Central memory CD8-positive, alpha-beta T cell (primary cell): ENCODE measurements at places on chromosomes 7 and 10.

- peaks cover 17% of the 10 kb centered on the region for H3K4me1 ChIP-seq
- no peak overlapping the region for H3K4me3 ChIP-seq
- H3K27ac ChIP-seq = no peak overlapping the region
- no peaks in the 10 kb centered on the region for H3K27me3 ChIP-seq
- H3K36me3 ChIP-seq = peaks cover 23% of the 10 kb centered on the region
- DNase-seq = no peak
These were observed 142.7 kb downstream of the KMT2E start for GRCh38 chr7:105156731-105157130.

DNA sequence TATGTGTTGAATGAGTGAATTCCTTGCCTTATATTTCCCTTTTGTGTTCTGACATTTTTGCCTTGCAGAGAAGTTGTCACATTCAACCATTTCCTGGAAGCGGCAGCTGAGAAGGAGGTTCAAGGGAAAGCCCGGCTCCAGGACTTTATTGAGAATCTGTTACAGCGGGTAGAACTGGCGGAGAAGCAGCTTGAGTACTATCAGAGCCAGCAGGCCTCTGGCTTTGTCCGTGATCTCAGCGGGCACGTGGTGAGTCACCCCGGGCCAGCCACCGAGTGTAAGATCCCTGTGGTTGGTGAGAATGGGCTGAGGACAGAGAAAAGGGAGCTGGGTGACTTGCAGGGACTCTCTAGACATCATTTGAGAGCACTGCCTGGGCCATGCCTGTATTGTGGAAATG lies 14.2 kb downstream of the ZNF365 start:
- no peak overlapping the region for H3K4me3 ChIP-seq
- no peak for DNase-seq
- no peaks in the 10 kb centered on the region for H3K27me3 ChIP-seq
- H3K27ac ChIP-seq = no peak overlapping the region
- peaks cover 36% of the 10 kb centered on the region for H3K4me1 ChIP-seq

DNA sequence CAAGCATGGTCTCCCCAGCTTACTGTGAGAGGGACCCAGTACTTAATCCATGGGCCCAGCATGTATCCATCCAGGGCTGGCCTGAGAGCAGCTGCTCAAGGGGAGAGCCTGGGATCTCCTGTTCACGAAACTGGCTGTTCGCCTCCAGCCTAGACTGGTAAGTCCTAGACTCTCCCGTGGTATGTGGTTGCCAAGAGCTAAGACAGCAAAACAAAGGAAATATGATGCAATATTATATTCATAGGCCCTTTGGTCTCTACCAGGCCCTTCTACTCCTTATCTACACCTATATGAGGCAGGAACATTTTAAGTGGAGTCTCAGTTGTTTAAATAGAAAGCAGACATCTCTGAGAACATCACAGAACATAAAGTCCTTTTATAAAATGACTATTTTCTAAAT lies 28.9 kb upstream of the STK17A start:
- peaks cover 11% of the 10 kb centered on the region for H3K4me1 ChIP-seq
- H3K27ac ChIP-seq = no peak overlapping the region
- DNase-seq = no peak
- H3K36me3 ChIP-seq = no peaks in the 10 kb centered on the region
- H3K4me3 ChIP-seq = no peak overlapping the region

- no peak overlapping the region for H3K4me3 ChIP-seq
- H3K27ac ChIP-seq = no peak overlapping the region
- no peak for DNase-seq
- H3K4me1 ChIP-seq = no peaks in the 10 kb centered on the region
- H3K27me3 ChIP-seq = no peaks in the 10 kb centered on the region
- peaks cover 8% of the 10 kb centered on the region for H3K36me3 ChIP-seq
These were observed 177.0 kb downstream of the PRKAG2 start for GRCh38 chr7:151699928-151700319.

GRCh38 chr7:95817866-95818640 lies 45.7 kb downstream of the DYNC1I1 start:
- H3K4me1 ChIP-seq = no peaks in the 10 kb centered on the region
- DNase-seq = no peak
- H3K36me3 ChIP-seq = no peaks in the 10 kb centered on the region
- H3K4me3 ChIP-seq = no peak overlapping the region
- no peak overlapping the region for H3K27ac ChIP-seq
- H3K27me3 ChIP-seq = no peaks in the 10 kb centered on the region

DNA sequence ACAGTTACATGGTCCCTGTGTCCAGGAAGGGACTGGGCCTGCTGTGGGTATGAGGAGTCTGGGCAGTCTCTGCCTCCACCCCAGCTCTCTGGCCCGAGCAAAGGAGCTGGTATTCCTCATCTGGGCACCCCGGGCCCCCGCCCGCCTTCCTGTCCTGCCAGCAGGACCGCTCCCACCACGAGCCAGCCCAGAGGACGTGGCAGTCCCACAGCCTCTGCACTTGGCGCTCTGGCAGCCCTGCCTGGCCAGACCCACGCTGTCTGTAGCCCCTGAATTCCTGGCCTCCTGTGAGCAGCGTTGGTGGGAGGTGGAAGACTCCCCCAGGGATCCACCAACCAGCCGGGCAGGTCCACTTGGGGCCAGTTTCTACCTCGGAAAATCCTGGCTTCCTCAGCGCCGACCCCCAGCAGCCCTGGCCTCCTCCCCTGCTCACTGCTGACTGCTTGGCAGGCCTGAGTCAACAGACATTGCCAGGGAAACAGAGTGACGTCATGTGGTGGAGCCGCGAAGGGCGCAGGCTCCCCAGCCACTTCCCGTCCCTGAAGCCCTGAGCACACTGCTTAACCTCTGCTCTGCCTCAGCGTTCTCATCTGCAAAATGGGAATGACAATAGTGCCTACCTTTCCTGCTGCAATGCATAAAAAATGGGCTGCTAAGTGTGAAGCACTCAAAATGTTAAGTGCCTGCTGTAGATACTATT lies 21.6 kb upstream of the LIMK1 start:
- H3K27ac ChIP-seq = peak overlapping the region; percentile 98
- peaks cover 5% of the 10 kb centered on the region for H3K36me3 ChIP-seq
- peaks cover 6% of the 10 kb centered on the region for H3K4me1 ChIP-seq
- DNase-seq = peak; percentile 49

- DNase-seq = no peak
- peaks cover 11% of the 10 kb centered on the region for H3K36me3 ChIP-seq
- H3K4me1 ChIP-seq = peaks cover 21% of the 10 kb centered on the region
- H3K4me3 ChIP-seq = no peak overlapping the region
- H3K27me3 ChIP-seq = no peaks in the 10 kb centered on the region
These were observed 3.0 kb upstream of the JAZF1 start for GRCh38 chr7:28183627-28184026.

- H3K27ac ChIP-seq = no peak overlapping the region
- no peak for DNase-seq
- H3K27me3 ChIP-seq = no peaks in the 10 kb centered on the region
- no peaks in the 10 kb centered on the region for H3K36me3 ChIP-seq
These were observed 307.1 kb downstream of the MTERF1 start for GRCh38 chr7:91573405-91573804.

GRCh38 chr7:96238976-96239766 lies 82.7 kb downstream of the SLC25A13 start:
- no peak overlapping the region for H3K4me3 ChIP-seq
- no peaks in the 10 kb centered on the region for H3K36me3 ChIP-seq
- no peaks in the 10 kb centered on the region for H3K27me3 ChIP-seq
- peaks cover 21% of the 10 kb centered on the region for H3K4me1 ChIP-seq
- no peak overlapping the region for H3K27ac ChIP-seq
- DNase-seq = no peak

DNA sequence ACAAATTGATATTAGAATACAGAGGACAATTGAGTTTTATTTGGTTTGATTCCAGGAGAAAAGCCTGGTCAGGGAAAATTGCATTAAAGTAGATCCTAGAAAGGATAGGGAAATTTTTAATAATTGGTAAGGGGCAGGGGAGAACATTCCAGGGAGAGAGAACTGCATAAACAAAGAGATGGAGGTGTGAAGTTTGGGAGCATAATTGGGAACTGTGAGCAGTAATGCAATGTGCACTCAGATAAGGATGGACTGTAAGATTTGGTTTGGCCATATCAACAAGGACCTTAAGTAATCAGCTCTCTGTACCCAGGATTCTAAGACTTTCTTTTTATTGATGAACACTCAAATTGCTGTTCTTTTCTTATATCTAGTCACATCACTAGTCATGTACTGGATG lies 41.4 kb downstream of the ZMYND11 start:
- H3K36me3 ChIP-seq = peaks cover 4% of the 10 kb centered on the region
- H3K27me3 ChIP-seq = no peaks in the 10 kb centered on the region
- peaks cover 19% of the 10 kb centered on the region for H3K4me1 ChIP-seq

DNA sequence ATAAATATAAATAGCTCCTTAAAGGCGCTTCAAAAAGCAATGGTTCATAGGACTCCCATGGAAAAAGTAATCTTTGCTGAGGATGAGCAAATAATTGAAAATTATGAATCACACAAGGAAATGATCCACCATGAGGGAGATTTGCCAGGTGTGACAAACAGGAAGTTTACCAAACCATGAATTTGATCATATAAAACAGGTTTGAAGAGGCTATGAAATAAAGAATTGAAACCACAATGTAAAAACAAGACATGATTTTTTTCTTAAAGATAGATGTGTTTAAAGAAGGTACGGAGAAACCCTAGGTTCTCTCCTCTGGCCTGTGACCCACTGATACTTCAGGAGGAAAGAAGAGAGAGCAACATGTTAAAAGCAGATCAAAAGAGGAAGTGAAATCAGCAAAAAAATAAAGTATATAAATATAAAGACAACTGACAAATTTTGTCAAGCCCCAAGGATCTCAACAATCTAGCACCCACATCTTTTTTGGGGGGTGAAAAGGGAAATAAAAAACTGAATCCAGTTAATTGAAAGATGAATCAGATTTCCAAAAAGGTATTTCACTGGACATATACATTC lies 111.3 kb upstream of the ASAH2 start:
- H3K36me3 ChIP-seq = peaks cover 12% of the 10 kb centered on the region
- H3K27ac ChIP-seq = peak overlapping the region; percentile 83
- peaks cover 42% of the 10 kb centered on the region for H3K4me1 ChIP-seq
- no peaks in the 10 kb centered on the region for H3K27me3 ChIP-seq
- no peak for DNase-seq

DNA sequence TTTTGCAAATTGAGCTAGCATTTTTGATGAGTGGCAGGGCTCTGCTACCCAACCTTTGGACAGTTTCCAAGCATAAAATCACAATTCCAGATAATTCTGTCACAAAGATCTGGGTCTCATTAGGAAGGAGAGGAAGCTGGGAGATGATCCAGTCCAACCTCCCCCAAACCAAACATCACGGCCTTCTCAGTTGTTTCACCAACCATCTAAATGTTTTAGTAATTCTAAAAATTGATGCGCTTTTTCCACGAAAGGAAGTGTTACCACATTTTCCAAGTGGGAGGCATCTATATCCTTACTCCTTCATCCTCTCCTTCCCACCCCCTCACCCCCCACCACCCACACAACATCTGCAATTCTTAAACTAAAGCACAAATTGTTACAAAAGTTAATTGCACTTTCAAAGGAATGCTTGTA lies 108.3 kb downstream of the EGFR start:
- H3K27me3 ChIP-seq = peaks cover 42% of the 10 kb centered on the region
- H3K36me3 ChIP-seq = no peaks in the 10 kb centered on the region
- no peak for DNase-seq
- no peak overlapping the region for H3K27ac ChIP-seq
- no peaks in the 10 kb centered on the region for H3K4me1 ChIP-seq

DNA sequence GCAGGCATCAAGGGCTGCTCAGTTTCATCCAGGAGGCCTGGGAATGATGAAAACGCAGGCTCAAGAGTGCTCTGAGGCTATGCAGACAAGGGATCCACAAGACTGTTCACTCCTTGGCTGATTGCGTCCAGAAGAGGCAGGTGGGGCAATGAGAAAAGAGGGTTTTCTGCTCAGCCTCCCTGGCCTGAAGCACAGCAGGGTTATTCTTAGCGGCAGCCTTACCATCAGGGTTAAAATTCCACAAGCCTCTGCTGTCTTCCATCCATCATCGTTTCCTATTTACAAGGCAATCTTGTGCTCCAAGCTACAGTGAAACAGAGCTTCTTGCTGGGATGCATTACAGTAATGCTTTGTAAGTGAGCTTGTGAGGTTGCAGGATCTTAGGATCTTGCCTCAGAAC lies 129.4 kb upstream of the SHH start:
- H3K36me3 ChIP-seq = peaks cover 2% of the 10 kb centered on the region
- no peak overlapping the region for H3K4me3 ChIP-seq
- no peaks in the 10 kb centered on the region for H3K4me1 ChIP-seq
- no peak overlapping the region for H3K27ac ChIP-seq
- no peak for DNase-seq

DNA sequence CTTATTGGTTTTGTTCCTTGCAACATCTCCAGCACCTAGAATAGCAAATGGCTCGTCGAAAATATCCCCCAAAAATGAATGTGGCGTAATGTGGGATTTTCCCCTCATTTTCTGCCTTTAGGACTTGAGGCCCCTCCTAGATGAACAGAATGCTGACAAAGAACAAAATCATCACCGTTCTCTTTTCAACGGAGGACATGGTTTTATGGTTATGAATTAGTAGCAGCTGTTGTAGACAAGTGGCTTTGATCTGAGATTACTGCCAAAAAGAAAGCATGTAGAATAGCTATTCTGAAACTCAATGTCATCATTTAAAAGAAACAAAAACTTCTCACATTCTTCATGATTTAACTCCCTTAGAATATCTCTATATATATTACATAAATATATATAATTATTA lies 17.2 kb upstream of the CALN1 start:
- H3K27me3 ChIP-seq = no peaks in the 10 kb centered on the region
- H3K4me3 ChIP-seq = no peak overlapping the region
- DNase-seq = no peak
- no peak overlapping the region for H3K27ac ChIP-seq
- no peaks in the 10 kb centered on the region for H3K36me3 ChIP-seq

- no peak overlapping the region for H3K27ac ChIP-seq
- no peak overlapping the region for H3K4me3 ChIP-seq
- H3K36me3 ChIP-seq = no peaks in the 10 kb centered on the region
- H3K27me3 ChIP-seq = peaks cover 14% of the 10 kb centered on the region
- no peaks in the 10 kb centered on the region for H3K4me1 ChIP-seq
- DNase-seq = no peak
These were observed 176.3 kb downstream of the RPS24 start for GRCh38 chr10:78209970-78210369.

DNA sequence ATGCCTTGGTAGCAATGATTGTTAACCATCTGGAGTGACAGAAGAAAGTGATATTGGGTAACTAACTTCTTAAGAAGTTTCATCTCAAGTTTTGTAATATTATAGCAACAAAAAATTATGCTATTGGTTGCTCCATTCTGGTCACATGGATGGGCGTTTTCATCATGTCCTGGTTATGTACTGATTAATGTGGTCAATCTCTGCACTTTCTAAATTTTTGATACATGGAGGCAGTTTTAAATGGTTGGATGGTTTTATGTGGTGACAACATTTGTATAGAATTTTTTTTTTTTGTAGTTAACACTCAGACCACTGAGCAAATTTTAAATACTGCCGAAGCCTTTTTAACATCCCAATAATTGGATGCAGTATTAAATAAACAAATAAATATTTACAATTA lies 55.2 kb upstream of the CCAR1 start:
- H3K4me3 ChIP-seq = no peak overlapping the region
- no peak for DNase-seq
- peaks cover 8% of the 10 kb centered on the region for H3K36me3 ChIP-seq

- H3K4me1 ChIP-seq = no peaks in the 10 kb centered on the region
- H3K4me3 ChIP-seq = no peak overlapping the region
- DNase-seq = no peak
- no peaks in the 10 kb centered on the region for H3K36me3 ChIP-seq
- no peak overlapping the region for H3K27ac ChIP-seq
- H3K27me3 ChIP-seq = peaks cover 26% of the 10 kb centered on the region
These were observed 556.1 kb downstream of the KCNMA1 start for GRCh38 chr10:77081481-77081891.
